ENCODE measurements at places on chromosomes 13 and 19. TPM values are rescaled to one million over a fixed set of nuclear protein-coding genes. Genes with fewer than 3 reads are reported as not detected.
A peak's percentile ranks its signal among the peaks of the same experiment; 100 is the strongest.

GRCh38 chr19:29606420-29606747 lies 301 bp downstream of the POP4 start:
- no peak for DNase-seq

DNA sequence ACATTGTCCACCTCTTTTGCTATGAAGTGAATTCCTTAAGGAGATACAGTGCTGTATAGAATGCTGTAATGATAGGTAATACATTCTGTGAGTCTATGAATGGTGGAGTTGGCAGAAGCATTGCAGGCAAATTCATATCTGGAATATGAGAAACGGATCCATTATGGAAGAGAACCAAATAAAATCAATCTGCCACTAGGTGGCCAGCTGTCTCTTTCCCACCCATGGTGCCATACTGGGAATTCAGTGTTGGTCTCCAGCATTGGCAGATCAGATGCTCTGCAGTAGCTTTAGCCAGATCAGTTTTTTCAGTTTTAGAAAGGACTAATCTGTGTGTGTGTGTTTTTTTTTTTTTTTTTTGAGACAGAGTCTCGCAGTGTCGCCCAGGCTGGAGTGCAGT lies 27.6 kb downstream of the DNAJC3 start:
- DNase-seq, result no peak

DNA sequence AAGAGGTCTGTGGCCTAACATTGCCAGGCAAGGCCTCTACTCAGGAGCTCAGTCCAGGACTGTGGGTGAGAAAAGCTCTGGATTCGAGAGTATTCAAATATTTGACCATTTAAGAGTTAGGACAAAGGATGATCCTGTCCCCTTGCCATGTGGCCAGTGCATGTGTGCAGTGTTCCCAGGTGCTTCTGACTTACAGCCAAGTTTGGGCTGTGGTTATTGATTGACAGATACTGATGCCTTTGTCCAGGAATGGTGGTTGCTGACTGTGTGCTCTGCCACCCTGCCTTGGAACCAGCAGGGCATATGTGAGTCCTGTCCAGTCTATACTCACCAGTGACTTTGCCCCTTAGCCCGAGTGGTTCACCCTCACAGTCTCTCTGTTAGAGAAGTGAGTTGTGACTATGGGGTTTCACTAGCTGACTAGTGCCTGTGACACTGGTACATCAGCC lies 51.9 kb downstream of the GARRE1 start:
- DNase-seq, result no peak

DNA sequence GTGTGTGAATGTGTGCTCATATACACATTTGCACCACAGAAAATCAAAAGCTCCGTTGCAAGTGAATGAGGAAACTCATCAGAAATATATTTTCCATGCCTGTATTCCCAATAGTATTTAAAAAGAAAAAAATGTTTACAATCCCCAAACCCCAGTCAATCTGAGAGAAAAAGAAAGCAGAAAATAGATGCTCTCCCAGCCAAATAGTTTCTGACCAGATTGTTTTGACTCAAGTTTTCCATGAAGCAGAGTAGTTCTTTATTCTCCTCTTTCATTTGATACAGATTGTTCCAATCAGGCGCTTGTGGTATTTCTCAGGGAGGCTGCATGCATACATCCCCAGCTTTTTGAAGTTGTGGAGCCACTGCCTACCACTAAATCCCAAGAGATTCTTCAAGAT lies 110.6 kb downstream of the STARD13 start:
- no peak for DNase-seq

- peak; percentile 65 for DNase-seq
Observed at GRCh38 chr19:58385891-58386575, 1.0 kb upstream of the RPS5 start.

- no peak for DNase-seq
Observed at GRCh38 chr19:6556480-6557195, 25.8 kb downstream of the TNFSF9 start.

DNA sequence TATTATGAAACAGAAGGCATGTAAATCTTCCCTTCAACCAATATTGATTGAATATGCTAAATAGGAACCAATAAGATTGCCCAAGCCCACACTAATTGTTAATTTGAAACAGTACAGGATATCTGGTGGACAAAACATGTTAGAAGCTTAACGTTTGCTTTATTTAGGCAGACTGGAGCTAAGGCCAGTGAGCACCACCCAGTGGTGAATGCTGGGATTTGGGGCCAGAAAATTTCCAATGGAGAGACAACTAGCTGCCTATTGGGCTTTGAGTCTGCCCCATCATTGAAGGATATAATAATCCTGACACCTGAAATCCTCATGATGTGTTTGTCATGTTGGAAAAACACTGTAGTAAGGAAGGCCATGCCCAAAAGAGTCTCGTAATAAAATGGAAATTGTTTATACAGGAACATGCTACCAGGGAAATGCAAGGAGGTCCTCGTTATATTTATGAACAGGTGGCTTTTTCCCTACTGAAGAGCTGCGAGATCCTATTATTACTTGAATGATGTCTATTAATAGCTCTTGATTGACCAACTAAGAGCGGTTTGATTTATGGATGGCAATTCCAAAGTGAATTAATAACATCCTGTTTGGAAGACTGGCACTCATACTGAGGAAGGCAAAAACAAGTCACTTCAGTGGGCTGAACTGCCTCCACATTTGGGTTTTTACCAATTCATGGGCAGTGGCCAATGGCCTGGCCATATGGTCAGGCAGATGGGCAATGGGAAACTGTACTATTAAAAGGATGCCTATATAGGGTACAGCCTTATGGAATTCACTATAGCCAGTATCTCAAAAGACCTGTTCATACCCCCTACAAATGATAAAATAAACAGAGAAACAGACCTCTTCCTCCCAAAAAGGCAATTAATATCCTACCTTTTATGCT lies 8.7 kb downstream of the SIGLECL1 start:
- DNase-seq, result no peak

- DNase-seq, result no peak
Observed at GRCh38 chr19:36128392-36128736, 11.5 kb upstream of the CAPNS1 start.

DNA sequence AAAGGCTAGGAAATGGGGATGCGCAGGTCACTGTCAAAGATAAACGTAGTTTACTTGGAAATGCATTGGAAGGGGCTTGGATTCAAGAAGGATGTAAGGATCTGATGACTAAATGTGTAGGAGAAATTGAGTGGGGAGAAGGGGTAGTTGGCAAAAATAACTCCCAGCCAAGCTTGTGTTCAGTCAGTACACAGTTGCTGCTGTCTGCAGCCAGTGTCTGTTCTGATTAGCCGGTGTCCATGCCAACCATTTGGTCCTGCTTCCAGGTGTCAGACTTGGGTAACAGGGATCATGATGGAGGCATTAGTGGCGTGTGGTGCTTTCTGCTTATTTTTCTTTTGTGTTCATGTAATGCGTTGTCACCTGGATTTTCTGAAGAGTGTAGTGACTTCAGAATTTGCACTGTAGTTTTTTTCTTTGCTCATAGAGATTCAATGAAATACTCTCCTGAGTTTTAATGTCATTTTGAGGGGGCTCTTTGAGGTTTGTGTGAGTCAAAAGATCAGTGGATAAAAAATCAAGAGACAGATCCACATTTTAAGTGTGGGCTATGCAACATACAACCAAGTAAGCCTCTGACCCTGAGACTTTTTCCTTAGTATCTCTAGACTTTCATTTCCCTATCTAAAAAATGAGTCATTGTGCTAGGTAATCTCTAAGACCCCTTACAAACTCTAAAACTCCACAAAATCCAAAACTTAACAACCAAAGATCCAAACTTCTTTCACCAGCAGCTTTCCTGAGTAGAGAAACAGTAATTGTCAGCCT lies 103.9 kb downstream of the WDFY2 start:
- DNase-seq, result no peak

- no peak for DNase-seq
Observed at GRCh38 chr19:57010541-57010940, 109.2 kb upstream of the USP29 start.

GRCh38 chr19:2813235-2814160 lies 6.2 kb upstream of the ZNF554 start:
- no peak for DNase-seq

GRCh38 chr19:16089010-16089846 lies 12.9 kb downstream of the TPM4 start:
- DNase-seq, result no peak

GRCh38 chr13:66154976-66155375 lies 1075.2 kb downstream of the PCDH9 start:
- DNase-seq, result no peak

- DNase-seq, result no peak
Observed at GRCh38 chr13:35499196-35499662, 22.7 kb upstream of the MAB21L1 start.

DNA sequence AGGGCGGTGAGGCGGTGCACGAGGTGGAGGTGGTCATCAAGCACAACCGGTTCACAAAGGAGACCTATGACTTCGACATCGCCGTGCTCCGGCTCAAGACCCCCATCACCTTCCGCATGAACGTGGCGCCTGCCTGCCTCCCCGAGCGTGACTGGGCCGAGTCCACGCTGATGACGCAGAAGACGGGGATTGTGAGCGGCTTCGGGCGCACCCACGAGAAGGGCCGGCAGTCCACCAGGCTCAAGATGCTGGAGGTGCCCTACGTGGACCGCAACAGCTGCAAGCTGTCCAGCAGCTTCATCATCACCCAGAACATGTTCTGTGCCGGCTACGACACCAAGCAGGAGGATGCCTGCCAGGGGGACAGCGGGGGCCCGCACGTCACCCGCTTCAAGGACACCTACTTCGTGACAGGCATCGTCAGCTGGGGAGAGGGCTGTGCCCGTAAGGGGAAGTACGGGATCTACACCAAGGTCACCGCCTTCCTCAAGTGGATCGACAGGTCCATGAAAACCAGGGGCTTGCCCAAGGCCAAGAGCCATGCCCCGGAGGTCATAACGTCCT lies 9.4 kb upstream of the PROZ start:
- no peak for DNase-seq

DNA sequence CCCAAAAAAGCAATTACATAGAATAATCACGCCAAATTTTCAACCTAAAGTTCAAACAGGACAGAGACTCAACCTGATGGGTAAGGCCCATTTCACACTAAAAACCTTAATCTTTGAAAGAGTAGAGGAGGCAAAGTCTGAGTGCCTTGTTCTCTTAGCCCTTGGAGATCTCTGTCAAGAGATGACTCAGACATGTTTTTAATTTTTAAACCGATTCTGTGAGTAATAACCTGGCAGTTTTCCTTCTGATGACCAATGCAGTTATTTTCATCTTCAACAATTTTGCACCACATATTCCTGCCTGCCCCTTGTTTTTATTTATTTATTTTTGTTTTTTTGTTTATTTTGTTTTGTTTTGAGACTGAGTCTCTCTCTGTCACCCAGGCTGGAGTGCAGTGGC lies 11.5 kb upstream of the TNFSF9 start:
- no peak for DNase-seq

DNA sequence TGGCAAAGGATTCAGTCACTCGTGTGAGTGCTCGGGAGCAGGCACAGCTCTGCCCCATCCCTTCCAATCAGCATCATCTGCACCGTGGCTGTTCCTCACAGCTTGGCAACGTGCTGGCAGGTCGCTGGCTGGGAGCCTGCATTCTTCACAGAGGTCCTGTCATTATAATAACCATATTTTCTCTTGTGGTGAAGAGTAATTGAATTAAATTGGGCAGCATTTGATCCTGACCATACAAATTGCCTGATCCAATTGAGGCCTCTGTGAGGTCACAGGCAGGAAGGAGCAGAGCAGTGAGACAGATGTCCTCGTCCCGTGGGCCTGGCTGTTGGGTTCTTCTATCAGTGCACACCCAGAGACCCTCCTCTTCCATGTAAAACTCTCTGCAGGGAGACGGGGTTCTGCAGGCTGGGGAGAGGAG lies 407.8 kb downstream of the COG6 start:
- no peak for DNase-seq

GRCh38 chr13:99883805-99884204 lies 87.8 kb downstream of the ZIC5 start:
- DNase-seq, result no peak

DNA sequence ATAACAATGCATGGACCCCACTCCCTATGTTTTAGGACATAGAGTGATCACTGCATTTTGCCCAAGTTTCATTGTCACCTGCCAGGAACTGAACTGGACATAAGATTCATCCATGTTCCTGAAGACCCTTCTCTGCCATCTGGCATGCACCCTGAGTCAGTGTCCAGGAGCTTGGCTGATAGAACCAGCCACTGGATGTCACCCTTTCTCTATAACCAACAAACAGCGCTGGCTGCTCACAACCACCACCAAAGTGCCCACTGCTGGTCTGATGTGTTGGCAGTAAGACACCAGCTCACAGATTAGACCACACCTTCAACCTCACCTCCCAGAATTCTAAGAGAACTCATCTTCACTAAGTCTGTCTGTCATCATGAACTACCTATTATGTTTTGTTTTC lies 333.4 kb downstream of the ITGBL1 start:
- no peak for DNase-seq

DNA sequence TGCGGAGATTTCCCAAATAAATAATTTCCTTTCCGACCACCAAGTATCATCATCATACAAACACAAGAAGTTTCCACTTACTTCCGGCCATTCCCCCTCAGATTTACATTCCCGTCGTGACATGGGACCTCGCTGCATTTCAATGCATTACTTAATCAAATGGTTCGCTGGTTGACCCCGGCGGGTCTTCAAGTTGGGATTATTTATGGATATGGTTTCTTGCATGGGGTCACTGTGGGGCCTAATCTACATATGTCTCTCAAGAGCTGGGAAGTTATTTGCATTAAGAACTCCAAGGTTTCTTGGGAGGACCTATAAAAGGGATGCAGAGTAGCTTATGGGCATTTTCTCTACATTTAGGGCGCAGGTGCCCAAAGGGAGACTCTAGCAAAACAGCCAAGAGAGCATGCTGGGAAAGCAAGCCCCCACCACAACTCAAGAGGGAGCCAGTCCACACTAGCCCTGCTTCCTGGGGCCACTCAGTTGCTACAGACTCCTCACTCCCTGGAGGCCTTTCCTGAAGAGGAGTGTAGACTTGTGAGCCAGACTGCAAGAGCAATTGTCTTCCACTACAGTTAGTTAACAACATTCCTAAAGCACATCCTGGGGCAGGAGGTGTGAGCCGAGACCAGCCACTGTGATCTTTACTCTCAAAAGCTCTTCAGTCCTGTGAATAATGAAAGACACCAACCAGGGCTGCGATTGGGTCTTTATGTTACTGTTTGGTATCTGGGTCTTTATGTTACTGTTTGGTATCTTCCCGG lies 125.3 kb downstream of the KATNAL1 start:
- no peak for DNase-seq

- DNase-seq, result no peak
Observed at GRCh38 chr19:16429066-16429758, 42.6 kb downstream of the EPS15L1 start.

Gene MYO1F
- total RNA-seq, result 3.3 TPM

Gene SRRM5
- 1.4 TPM for total RNA-seq

Gene KLK11
- 173 TPM for total RNA-seq

Gene ADGRE2
- total RNA-seq, result 12.4 TPM

Gene SLC25A23
- 39.5 TPM for total RNA-seq

Gene FUT1
- 3.9 TPM for total RNA-seq

Gene ANGPTL4
- 15.3 TPM for total RNA-seq

Gene KCTD15
- total RNA-seq, result 171 TPM

Gene LILRB1
- total RNA-seq, result not detected

Gene ACP7
- 18.1 TPM for total RNA-seq

Gene ZNF560
- total RNA-seq, result not detected

Gene CPAMD8
- 5.4 TPM for total RNA-seq

Gene ZNF439
- 8.9 TPM for total RNA-seq

Gene ACOD1
- total RNA-seq, result not detected

Gene FLT3
- 1.2 TPM for total RNA-seq

Gene ZNF575
- 0.64 TPM for total RNA-seq

Gene RPS16
- 1,744 TPM for total RNA-seq

Gene CACNA1A
- 0.30 TPM for total RNA-seq

Gene BEST2
- total RNA-seq, result 18.2 TPM

All from suprapubic skin (tissue), 4 donors.